Forelimb muscle (tissue), 1 donor: ENCODE measurements at places on chromosomes 1 and 21.

GRCh38 chr1:21051177-21051825 lies 125.4 kb downstream of the EIF4G3 start:
- DNase-seq: no peak

GRCh38 chr1:226945858-226946245 lies 5.8 kb downstream of the COQ8A start:
- DNase-seq: no peak

DNA sequence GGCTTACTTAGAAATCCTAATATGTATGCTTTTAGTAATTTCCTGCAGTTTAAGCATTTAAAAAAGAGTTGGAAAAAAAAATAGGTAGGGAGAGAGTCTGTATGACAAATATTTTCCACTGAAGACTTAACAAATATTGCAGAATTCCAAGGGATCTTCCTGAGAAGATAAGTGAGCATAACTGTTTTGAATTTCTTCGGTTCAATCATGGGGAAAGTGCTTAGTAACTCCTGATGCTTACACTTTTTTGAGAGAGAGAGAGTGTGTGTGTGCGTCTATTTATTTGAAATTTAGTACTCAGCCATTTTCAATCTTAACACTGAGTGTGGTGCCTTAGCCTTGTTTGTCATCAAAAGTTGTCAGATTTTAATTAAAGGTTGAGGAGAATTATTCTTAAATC lies 18.5 kb downstream of the SON start:
- no peak for DNase-seq

- DNase-seq: no peak
Measured at GRCh38 chr1:184033711-184034167, 3.8 kb downstream of the COLGALT2 start.

DNA sequence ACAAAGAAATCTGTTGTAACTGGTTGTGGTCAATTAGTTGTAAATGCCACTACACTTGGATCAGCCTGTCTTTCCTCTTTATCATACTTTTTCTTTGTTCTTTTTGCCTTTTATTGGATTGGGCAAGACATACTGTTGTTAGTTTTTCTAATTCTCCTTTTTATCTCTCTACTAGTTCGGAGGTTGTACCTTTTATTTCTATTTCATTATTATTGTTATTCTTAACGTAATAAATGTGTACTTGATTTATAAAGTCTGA lies 59.2 kb downstream of the IVNS1ABP start:
- no peak for DNase-seq

GRCh38 chr1:227761621-227762230 lies 26.5 kb downstream of the SNAP47 start:
- no peak for DNase-seq

DNA sequence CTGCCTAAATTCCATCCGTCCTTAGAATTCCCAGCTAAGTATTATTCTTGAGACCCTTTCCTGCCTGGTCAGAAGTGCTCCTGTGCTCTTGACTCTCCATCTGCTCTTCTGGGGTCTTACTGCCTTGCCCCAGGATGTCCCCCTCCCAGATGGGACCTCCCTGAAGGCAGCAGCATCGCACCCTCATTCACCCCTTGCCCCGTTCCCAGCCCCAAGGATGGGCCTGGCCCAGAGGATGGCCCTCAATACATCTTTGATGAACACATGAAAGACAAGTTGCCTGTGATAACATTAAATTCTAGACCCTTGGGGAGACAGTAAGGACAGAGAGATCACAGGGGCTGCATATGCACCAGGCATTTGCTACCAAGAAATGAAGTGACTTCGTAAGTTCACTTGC lies 167.2 kb downstream of the TRABD2B start:
- no peak for DNase-seq

DNA sequence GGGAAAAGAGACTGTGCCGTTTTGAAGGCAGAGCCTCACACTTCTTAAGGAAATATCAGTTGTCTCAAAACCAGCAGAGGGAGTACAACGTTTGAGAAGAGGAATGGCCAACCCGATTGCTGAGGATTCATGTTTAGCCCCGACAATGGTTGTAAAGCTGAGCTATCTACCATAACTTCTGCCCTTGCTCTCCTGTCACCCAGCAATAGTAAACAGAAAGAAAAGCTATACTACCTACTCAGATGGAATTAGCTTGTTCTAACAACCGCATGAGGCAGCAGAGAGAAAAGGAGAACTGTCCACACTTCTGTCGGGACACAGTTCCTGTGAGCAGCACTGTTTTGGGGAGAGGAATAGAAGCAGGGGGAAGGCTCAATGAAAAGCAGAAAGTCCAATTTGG lies 91.2 kb downstream of the SLC45A1 start:
- DNase-seq: no peak

GRCh38 chr1:86062453-86062852 lies 94.1 kb downstream of the COL24A1 start:
- DNase-seq: no peak

DNA sequence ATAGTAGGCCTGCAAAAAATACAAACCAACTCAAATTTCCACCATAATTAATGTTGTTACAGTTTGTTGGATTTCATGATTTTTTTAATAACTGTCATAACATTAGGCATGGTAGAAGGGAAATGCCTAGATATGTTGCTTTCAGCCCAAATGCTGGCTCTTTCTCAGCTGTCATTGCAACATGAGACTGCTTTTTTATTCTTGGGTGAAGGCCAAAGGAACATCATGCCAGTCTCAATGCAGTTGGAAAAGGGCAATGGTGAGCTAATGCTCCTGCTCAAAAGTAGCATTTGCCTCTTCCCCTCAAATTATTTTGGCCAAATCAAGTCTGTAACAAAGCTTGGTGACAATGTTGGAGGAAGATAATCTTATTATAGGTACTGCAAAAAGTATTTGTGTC lies 877.7 kb upstream of the PRMT6 start:
- DNase-seq: no peak

DNA sequence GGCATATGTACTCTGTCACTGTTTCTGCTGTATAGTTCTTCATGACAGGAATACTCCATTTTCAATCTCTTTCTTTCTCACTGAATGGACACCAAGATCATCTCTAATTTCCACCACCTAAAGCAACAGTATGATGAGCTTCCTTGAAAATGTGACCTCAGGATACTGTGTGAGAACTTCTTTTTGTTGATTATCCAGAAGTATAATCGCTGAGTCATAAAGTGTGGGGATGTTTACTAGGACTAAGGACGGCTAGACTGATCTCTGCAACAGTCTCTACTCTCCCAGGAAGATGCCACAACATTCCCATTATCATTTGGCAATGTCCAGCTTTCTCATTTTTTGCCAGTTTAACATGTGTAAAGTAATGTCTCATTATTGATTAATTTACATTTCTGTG lies 70.3 kb downstream of the TNFSF18 start:
- DNase-seq: no peak

DNA sequence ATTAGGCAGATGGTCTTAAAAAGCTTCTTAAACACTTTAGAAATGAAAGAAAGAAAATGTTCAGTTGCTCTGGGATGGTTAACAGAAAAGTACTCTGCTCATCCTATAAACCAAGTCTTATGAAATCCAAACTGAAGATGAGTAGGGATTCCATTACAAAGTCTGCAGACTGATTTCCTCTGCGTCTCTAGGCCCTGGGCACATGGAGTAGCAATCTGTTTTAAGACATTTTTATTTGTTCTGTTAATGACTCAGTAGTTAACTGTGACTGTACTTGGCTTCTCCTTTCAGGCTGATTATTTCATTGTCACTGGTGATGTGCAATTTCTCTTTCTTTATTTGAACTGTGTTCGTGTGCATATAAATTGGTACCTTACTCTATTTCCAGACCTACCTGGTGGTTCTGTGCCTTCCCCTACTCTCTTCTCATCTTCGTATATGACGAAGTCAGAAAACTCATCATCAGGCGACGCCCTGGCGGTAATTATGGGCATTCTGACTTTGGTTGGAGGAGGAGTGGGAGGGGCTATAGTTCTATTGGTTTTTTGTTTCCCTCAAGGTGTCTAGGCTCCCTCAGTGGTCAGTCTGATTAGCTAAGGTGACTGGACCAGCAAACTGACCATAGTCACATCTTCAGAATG lies 30.6 kb downstream of the ATP1A1 start:
- no peak for DNase-seq

- no peak for DNase-seq
Measured at GRCh38 chr1:57222801-57223200, 201.1 kb downstream of the DAB1 start.

DNA sequence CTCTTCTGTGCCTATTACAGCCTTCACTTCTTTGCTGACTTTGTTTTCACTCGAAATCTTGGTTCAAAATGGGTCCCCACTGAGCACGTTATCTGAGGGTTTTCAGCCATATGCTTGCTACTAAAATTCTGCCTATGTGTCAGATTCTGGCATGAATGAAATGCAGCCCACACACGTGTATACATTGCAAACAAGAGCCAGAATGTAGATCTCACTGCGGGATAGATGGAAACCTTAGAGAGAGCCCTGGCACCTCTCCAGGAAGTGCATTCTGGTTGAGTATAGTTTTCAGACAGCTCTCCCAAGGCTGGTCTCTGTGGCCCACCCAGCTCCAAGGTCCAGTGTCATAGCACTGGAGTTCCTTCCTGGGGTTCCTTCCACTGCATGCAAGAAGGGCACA lies 234.7 kb upstream of the GJB5 start:
- no peak for DNase-seq

DNA sequence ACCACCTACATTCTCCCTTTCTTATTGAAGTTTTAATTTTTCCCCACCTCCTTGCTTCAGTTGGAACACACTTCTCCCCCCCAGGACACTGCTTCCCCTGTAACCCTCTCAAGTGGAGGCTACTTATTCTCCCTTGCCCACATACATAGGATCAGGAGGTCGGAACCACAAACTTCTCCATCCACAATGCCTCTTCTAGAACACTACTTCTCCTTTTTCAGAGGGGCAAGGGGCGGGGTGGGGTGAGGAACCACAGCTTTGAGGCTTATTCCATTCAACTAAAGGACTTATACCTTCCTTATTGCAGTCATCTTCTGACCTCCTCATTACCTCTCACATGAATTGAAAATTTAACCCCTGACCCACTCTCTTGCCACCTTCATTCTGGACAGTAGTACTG lies 81.3 kb downstream of the NEK7 start:
- no peak for DNase-seq

DNA sequence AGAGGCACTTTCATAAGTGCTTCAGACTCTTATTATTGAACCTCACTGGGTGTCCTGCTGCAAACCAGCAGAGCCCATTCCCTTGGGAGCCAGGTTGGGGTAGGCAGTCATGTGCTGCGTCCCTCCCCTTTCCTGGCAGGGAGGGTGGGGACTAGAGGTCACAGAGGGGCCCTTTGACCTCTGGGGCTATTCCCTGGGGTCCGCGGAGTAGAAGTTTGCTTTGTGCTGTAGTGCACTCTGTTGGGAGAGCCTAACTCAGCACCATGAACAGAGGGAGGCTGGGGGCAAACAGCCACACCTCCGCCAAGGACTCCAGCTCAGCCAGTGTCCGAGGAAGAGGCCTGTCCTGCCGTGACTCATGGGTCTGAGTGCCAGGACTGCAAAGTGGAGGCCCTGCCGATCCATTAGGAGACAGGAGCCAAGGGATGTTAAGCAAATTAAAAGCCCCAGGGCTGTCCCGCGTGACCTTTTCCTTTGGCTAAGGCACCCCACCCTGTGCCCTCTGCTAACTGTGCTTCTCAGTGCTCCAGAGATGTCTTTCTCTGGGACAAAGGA lies 3.0 kb upstream of the IGSF21 start:
- DNase-seq: no peak

DNA sequence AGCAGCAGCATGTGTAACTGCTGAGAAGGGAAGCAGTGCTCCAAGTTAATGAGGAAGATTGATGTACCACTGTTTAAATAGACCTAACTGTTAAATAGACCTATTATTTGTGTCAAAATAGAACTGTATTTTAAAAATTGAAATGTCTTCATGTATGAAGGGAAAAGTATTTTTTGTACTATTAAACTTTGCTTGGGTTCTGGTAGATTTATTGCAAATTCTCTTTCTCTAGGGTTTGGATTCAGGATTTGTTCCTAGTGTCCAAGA lies 128.3 kb downstream of the OSBPL9 start:
- no peak for DNase-seq

DNA sequence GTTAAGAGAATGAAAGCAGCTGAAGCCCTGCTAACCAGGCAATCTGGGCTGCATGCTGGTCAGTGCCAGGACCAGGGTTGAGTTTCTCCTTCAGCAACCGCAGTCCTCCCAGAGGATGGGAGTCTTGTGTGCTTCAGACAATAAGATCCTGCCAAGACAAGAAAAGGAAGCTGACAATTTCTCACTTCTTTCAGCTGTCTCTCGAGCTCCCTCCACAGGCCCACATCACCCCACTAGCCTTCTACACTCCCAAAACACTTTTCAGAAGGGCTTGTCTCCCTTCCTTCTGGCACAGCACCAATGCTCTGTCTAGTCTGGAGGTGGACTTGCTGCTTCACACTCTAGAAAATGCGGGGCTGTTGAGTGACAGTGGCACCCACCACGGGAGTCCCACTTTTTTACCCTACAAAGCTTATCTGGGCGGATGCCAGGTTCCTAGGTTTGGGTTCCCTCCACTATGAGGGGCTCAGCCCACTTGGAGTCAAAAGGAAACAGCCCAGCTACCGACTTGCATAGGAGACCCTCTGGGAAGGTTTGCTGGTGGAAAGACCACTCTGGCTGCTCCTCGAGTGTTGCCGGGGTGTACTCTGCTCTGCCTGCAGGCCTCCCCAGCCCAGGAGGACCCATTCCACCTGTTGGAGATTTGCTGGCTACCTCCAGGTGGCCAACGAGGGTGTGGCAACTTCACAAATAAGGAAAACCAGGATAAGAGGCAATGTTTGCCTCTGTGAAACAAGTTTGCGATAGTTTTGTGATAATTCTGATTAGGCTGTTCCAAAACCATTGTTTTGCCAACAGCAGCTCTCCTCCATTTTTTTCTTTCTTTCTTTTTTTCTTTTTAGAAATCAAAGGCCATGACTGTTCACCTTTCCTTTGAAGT lies 68.9 kb downstream of the TENT5C start:
- no peak for DNase-seq

- no peak for DNase-seq
Measured at GRCh38 chr1:71522721-71523120, 441.9 kb upstream of the ZRANB2 start.

DNA sequence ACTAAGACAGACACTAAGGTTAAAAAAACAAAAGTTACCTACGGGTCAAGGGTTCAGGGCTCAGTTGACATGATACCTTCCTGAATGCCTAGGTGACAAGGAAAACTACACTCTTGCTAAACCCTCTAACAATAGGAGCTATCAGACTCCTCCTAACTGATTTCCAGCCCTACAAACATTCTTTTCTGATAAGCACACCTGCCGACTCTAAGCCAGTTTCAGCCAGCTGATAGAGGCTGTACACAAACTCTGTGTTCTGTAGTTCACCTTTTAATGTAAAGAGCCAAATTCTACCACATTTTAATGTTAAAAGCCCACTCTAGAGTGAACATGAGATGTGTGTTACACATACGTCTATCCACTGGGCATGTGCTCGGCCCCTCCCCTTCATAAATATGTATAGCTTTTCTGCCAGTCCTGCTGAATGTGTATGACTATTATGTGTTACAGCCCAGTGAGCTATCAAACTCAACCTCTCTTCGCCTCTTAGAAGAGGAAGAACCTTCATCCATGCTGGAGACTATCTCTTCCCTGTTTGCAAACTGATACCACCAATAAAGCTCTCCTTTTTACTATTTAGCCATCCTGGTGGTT lies 40.0 kb upstream of the FAM163A start:
- DNase-seq: no peak

- DNase-seq: no peak
Measured at GRCh38 chr1:64651841-64652240, 93.0 kb upstream of the RAVER2 start.

- DNase-seq: no peak
Measured at GRCh38 chr1:116075575-116075974, 35.6 kb upstream of the MAB21L3 start.

- no peak for DNase-seq
Measured at GRCh38 chr1:198179556-198179981, 22.8 kb downstream of the NEK7 start.

- no peak for DNase-seq
Measured at GRCh38 chr1:168079761-168080160, 57.0 kb downstream of the GPR161 start.
